SHP77 treated with DMSO at 0.1 percent for 48 hours (cell line): ENCODE measurements at places on chromosomes 1 and 21.

DNA sequence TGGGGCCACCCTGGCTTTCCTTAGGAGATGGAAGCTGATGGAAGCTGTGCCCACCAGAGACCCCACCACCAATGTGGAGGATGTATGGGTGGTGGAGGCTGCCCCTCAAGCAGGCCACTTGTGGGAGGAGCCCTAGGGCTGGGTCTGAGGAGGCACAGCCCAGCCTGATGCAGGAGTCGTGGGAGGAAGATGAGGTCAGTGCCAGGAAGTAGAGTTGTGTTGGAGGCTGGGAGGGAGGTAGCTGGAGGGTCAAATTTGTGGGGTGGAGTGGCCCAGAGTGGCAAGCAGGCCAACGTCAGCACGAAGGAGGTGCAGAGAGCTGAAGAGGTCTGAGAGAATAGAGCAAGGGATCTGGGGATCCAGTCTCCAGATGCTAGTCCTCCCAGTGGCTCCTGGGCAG is 119.0 kb upstream of the USP24 start:
- DNase-seq, result no peak

- DNase-seq, result no peak
Observed at GRCh38 chr1:117336088-117336817, 31.0 kb upstream of the MAN1A2 start.

DNA sequence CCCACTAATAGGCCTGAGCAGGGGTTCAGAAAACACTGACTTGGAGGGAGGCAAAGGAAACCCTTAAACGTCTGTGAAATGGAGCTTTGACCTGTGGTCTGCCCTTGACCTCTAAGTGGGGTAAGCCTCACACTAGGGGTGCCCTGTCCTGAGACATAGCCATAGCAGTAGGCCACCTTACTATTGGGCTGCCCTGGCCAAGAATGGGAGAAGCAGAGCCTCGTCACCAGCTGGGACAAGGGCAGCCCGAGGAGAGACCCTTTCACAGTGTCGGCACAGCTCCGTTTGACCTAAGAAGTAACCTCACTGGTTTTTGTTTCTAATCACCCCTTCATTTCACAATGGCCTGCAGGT is 26.4 kb upstream of the IFNAR2 start:
- DNase-seq, result no peak

GRCh38 chr21:41360072-41360821 is 1.6 kb upstream of the MX2 start:
- DNase-seq, result peak; percentile 10

DNA sequence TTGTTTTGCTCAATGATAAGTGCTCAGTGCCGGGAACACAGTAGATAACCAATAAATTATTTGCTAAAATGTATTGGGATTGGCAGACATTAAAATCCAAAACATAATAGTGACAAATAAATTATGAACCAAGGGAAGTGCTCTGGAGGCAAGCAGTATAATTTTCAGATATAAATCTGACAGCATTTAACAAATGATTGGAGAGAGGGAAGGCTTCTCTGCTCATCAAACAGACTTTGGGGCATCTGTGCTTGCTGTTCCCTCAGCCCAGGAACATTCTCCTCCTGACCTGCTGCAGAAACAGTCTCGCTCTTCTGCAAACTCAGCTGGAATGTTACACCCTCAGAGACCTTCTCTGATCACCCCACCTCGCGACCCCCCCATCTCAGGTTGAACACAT is 2.2 kb downstream of the CD46 start:
- no peak for DNase-seq

- no peak for DNase-seq
Observed at GRCh38 chr1:111148376-111148881, 8.4 kb downstream of the CEPT1 start.

- peak; percentile 75 for DNase-seq
Observed at GRCh38 chr1:54273092-54273794, 73.3 kb downstream of the MRPL37 start.

DNA sequence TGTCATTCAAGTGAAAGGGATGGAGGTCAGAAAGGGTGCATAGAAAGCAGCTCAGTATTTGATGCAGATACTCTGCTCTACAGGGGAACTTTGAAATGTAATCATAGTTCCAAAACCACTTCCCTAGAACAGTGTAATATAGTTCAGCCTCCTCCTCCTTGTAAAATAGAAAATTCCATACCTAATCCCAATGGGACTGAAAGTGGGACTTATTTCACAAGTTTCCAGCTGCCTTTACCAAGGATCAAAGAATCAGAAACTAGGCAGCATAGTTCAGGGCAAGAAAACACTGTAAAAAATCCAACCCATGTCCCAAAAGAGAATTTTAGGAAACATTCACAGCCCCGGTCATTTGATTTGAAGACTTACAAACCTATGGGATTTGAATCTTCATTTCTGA is 8.1 kb upstream of the TMCO2 start:
- DNase-seq, result no peak

DNA sequence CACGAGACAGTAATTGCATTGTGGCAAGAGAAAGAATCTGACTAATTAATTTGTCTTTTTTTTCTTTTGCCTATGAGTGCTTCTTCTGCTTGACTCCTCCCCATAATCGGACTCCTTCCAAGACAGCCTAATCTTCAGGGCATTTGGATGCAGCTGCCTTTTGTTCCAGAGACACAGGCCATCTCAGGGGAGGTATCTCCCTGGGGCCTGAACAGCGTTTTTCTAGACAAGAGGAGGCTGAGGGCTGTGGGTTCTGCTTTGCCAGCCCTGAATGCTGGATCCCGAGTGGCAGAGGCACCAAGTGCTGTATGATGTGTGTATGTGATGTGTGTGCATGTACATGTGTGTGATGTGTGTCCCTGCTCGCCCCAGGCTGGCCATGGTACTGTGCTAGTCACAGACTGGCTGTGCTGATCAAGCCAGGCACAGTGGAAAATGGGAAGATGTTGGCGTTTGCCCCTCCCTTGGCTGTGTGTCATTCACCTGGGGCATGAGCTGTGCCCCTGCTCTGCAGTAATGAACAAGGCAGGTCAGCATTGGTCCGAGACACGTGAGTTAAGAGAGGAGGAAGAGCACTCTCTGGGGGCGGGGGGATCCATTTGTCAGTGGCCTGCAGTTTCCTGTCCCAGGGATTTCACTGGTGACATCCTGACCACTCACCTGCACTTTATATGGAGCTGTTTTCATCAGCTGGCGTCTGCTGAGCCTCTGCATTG is 77.2 kb downstream of the ADARB1 start:
- DNase-seq, result no peak

DNA sequence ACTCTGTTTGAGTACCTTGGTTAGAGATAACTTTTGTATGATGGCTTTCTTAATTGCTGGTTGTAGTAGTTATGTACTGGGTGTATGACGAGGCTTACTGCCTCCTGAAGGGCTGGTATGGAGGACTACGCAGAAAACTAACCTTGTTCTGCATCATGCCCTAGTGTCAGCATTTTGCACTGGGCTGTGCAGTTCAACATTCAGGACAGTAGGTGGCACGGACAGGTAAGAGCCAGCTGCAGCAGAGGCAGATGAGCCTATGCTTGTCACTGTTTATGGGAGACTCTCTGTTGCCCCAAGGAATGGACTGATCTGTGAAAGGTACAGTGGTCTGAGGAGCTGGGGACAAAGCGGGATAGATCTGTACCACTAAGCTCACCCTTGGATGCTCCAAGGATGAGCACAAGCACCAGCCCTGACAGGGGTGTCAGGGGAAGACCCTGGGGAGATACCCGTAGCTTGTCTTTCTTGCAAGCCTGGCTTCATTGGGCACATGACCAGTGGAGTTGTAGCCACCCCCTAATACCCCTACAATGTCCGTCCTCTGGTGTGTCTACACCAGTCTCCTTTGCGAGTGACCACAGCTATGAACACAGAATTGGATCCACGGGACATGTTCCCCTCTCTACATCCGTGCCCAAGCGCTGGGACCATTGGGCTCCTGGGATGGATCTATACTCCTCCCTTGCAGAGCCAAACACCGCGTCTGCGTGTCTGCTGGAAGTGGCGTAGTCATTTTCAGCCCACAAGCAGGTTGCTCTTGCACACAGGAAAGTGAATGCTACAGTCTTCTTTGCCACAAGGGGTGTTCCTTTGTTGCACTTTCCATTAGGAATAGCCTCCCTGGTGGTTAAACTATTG is 51.1 kb upstream of the CFHR3 start:
- DNase-seq, result peak; percentile 41

DNA sequence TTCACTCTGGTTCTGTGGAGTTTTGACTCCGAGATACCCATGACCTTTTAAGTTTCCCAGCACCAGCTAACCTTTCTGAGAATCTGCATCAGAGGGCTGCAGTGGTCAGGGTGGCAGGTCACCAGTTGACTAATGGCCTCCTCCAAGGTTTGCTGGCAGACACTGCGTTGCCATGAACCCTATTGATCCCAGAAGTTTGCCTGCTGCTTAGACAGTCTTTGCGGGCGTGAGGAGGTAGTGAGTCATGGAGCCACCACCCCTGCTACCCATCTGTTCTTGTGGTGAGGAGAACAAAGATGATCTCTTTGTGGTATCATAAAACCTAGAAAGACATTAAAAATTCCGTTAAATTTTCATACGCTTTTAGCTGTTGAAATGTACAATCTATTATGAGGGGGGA is 180.4 kb downstream of the FGGY start:
- DNase-seq, result no peak

- no peak for DNase-seq
Observed at GRCh38 chr1:36351227-36351977, 28.0 kb upstream of the EVA1B start.

DNA sequence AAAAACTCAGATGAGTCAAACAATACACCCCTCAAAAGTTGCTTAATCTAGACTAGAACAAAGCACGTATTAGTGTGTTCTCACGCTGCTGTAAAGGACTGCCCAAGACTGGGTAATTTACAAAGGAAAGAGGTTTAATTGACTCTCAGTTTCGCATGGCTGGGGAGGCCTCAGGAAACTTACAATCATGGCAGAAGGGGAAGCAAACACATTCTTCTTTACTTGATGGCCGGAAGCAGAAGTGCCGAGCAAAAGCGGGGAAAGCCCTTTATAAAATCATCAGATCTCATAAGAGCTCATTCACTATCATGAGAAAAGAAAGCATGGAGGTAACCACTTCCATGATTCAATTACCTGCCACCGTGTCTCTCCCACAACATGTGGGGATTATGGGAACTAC is 10.1 kb downstream of the JAM2 start:
- no peak for DNase-seq

DNA sequence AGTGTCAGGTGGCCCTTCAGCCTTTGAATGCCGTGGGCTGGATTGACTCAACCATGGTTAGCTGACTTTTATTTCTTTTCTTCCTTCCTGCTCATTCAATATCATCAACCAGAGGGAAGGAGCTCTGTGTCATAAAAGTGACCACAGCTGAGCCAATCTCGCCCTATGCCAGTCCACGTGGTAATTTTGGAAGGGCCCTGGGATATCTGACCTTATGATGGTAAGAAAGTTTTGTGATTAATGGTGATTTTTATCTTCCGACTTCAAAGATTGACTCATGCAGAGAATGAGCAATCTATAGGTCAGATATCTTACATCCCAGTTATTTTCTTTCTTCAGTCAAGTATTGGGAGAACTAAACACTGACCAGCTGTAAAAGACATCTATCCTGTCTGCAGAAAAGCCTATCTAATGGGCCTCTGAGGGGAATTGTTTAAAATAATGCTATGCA is 170.3 kb downstream of the ZC3H11B start:
- DNase-seq, result no peak

- no peak for DNase-seq
Observed at GRCh38 chr1:205186191-205186590, 25.3 kb downstream of the DSTYK start.

DNA sequence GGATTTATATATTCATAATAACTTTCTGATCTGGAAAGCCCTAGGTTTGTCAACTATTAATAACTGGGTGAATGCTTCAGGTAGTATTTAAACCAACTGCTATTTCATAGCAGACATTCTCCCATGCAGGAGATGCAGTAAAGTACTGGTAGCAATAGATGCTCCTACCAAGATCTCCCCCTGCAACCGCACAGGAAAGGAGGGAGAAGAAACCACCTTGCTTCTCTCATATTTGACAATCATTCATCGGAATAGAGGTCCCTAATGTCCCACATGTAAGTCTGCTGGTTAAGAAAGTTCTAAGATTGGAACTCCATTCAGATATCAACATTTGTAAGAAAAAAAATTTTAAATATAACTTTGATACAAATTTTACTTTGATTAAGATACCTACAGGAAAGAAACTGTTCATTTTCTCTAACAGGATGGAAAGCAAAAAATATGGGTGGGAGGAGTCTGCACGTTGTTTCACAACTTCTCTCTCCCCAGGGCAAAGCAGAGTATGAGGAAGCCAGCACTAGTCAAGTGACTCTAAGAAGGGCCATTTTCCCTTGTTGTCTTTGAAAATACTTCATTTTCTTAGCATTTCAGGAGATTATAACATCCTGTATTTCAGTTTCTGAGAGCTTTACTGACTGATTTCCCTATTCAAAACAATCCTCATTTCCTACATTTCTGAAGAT is at the start of gene PYHIN1:
TSS of gene PYHIN1 (plus strand) at position 498 of the 683 bp plus-strand sequence. CDS start 5,359 bp downstream, outside the sequence.
- no peak for DNase-seq

DNA sequence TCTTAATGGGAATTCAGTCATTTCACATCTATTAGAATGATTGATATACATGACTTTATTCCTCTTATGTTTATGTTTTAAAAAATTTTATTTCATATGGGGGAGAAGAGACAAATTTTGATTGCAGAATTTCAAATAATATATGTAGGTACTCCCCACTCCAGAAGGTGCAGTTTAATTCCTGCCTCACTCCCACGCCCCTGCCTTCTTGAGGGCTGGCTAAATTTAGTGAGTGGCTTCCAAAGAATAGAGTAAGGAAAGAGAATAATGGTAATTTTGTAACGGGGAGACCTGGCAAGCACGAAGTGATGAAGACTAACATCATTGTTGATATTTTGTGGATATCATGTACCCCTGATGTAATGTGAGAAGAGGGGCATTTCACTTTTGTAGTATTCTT is 94.7 kb upstream of the FAM78B start:
- no peak for DNase-seq

DNA sequence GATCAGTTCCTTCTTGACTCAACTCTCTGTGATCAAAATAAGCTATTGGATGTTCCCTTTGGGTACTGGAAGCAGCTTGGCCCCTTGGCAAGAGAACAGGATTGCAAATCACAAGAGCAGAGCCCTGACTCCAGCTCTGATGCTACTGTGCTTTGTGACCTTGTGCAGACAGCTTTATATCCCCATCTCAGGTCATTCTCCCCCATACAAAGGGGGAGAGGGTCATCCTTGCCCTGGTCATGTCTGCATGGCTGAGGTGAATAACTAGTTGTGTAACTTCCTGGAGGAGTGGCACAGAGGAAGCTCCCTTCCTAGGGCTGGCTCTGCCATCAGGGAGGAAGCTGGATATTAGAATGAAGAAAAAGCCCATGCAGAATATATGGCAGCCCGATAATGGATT is 142.9 kb downstream of the DHRS3 start:
- no peak for DNase-seq

- no peak for DNase-seq
Observed at GRCh38 chr1:153886127-153886526, 36.6 kb downstream of the GATAD2B start.

GRCh38 chr1:180610556-180611015 is 21.2 kb upstream of the XPR1 start:
- DNase-seq, result no peak
